Fibroblast of upper back skin (primary cell): ENCODE measurements at places on chromosomes 7 and 10.

DNA sequence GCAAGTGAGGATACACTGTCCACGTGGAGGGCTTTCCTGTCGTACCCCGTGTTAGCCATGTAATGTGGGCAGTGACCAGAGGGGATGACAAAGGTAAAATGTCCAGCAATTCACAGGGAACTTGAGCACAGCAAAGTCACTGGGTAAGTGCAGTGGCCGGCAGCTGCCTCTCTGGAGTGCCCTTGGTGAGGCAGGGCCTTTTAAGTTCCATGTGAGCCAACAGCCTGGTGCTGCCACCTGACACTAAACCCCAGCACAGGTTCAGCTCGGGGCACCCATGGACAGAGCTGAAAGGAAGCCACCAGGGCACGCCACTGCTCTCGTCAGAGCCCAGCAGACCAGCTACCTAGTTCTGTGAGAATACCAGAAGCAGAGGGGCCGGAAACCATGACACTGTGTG lies 168.3 kb downstream of the PRKAG2 start:
- no peak for DNase-seq

DNA sequence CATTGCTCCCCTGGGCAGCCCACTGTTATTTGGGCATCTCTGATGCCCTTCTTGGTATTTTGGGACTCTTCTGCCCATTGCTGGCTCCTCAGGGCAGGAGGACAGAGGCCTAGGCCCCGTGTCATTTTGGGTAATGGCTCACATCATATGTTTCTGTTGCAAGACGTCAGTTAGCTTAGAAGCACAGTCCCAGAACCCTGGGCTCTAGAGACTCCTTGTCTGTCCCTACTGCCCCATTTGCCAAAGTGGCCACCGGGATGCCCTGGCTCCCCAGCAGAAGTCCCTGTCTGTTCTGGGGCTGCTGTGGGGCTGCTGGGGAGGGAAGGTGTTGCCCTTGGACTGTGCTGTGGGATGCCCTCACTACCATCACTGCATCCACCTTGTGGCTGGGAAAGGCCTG lies 48.8 kb downstream of the ADCYAP1R1 start:
- no peak for DNase-seq

- no peak for DNase-seq
These were observed 15.8 kb upstream of the UBE3C start for GRCh38 chr7:157122800-157123495.

DNA sequence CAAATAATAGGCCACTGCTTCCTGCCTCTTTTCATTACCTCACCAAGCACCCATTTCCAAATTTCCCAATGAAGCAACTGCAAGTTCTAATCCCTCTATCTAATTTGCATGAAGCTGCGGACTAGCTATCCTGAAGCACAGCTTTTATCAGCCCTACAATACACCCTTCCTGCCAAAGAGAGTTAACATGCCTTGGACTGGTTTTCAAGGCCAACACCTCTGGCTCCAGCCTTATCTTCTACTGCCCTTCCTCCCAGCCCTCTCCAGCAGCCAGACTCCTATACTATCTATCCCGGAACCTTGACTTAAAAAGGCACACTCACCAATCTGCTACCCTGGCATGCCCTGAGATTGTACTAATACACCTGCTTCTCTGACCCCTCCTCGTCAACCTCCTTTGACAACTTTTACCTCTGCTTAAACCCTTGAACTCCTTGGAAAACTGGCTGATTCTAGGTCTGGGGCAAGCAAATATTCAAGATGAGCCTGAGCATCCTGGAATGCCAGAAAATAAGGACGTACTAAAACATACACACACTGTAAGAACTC lies 73.4 kb downstream of the SGMS1 start:
- DNase-seq, result no peak

DNA sequence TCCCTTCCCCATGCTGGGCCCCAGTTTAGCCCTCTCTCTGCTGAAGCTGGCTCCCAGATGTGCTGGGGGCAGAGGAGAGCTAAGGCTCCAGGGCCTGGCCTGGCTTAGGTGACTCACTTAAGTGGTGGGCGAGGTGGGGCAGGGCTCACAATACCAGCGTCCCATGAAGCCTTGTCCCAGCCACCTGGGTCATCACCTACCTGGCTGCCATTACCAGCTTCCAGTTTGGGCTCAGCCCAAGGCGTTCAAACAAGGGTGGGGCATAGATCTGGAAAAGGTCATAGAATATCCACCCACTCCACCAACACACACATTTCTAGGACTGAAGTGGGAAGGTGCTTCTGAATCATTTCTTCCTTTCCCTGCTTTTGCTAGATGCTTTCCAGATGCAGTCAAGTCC lies 8.3 kb downstream of the KAZALD1 start:
- no peak for DNase-seq

GRCh38 chr10:17649836-17650235 lies 5.9 kb downstream of the STAM start:
- DNase-seq, result peak; percentile 62

DNA sequence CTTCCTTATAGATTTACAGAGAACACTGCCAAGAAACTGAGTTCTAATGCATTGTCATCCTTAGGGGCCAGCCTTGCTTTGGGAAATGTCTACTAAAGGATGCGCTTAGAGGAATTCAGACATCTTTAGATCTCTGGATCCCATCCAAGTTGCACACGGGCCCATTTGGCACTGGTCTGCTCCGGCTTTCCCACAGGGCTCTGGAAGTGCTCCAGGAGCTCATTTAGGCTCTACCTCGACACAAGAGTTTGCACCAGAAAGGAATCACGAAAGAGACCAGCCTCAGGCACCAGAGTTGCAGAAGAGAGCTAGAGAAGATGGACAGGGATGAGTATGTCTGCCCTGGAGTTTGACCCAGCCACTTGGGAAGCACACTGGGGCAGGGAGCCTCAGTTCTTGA lies 150.1 kb upstream of the TMEM72 start:
- DNase-seq, result peak; percentile 79

DNA sequence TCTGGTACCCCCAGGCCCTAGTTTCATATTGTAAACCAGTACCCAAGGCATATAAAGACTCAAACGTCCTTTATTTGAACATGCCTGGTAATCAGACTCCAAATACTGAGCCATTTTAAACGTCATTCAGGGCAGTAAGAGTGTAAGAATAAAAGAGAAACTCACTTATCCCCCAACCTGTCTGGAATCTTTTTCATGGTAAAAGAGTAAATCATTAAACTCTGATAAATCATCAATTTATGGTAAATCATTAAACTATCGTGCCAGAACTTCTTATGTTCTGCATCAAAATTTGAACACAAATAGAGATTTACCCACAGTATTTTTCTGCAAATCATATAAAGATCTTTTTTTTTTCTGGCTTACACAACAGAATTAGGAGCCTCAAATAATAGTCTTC lies 734.3 kb upstream of the POT1 start:
- DNase-seq, result no peak

DNA sequence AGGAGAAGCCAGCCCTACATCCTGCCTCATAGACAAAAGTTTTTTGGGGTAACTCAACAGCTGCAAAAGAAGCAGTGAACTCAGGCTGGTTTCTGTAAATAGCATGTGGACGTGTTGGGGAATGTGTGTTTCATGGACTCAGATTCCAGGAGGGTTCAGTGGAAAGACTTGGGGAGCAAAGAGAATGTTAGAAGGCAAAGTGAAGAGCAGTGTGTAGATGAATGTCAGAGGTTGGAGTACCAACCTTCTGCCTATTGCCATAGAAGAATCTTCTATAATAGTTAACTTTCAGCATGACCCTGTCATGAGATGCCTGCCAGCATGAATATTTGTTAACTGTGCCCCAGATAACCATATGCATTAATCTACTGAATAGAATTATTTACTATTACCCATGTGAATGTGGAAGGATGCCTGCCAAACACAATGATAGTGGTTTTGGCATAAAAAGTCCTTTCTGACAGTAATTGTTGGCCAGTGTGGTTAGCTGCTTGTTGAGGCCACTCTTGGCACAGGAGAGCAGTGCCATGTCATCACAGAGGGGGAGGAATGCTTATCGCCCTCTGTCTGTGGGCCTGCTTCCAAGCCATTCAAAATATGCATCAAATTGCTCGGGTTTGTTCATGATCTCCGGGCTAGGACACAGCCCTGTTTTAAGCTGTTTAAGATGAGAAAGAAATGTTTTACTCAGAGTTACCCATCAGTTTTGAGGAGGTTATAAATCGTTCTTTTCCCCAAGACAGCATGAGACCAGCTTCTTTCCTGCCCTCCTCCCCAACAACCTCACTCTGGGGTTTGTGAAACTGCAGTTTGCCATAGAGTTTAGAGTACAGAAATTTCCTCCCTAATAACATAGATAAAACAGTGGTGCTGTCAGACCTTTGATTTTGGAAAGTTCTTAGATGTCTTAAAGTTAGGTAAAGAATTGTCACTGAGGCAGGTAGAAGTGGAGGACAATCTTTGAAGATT lies 165.3 kb downstream of the WNT2 start:
- peak; percentile 94 for DNase-seq

GRCh38 chr7:138316421-138317043 lies 143.5 kb upstream of the TRIM24 start:
- peak; percentile 21 for DNase-seq

GRCh38 chr7:24653316-24654085 lies 80.2 kb downstream of the PALS2 start:
- DNase-seq, result no peak

DNA sequence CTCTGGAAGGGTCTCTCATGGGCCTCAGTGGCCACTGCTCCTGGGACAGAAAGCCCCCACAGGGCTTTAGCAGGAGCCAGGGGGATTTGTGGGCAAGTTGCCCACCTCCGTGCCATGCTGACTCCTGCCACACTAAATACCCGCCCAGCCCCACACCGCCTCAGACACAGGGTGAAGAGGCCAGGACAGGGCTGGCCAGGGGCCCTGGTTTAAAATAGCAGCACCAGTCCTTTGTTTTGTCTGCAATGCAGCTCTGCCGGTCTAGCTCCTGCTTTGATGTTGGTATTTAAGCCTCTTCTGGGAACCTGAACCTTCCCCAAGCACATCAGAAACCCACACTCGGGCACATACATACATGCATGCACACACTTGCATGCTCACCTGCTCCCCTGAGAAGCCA lies 14.4 kb upstream of the TNRC18 start:
- DNase-seq, result no peak

- no peak for DNase-seq
These were observed 22.7 kb downstream of the MRC1 start for GRCh38 chr10:17831896-17832295.

- DNase-seq, result peak; percentile 92
These were observed at the start of gene CH25H for GRCh38 chr10:89207181-89207800. CH25H (minus strand) TSS chr10:89207317; CDS start chr10:89207292, 25 bp downstream.
